ENCODE measurements at places on chromosomes 2 and 18. TPM values are rescaled to one million over a fixed set of nuclear protein-coding genes. Genes with fewer than 3 reads are reported as not detected.

Gene ZAP70
- not detected for total RNA-seq

DNA sequence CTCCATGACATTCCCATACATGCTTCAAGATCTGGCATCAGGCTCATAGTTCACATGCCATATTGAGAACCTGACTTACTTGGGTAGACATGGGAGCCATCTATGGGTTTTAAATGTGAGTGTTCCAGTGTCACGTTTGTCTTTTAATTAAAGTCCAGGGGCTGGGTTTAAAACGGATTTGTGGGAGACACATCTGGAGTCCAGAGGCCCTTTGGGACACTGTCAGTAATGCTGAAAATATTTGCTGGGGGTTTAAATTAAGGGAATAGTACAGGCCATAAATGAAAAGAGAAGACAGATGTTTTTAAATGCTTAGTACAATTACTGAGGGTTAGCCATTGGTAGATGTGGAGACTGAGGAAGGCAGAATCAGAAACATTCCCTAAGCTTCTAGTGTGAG lies 478.0 kb downstream of the PID1 start:
- DNase-seq: no peak

- DNase-seq: no peak
These were observed 31.1 kb upstream of the SPAG16 start for GRCh38 chr2:213253162-213253561.

GRCh38 chr2:72994282-72994990 lies 77.1 kb downstream of the SFXN5 start:
- no peak for DNase-seq

- DNase-seq: no peak
These were observed 15.9 kb upstream of the IL1R1 start for GRCh38 chr2:102126660-102127059.

All from PC-3 (cell line).